ENCODE measurements at places on chromosomes 7 and 10.

- DNase-seq = no peak
Observed at GRCh38 chr7:124898531-124898930, 31.1 kb downstream of the POT1 start.

GRCh38 chr10:63697956-63698786, 177.0 kb downstream of the REEP3 start:
- no peak for DNase-seq

DNA sequence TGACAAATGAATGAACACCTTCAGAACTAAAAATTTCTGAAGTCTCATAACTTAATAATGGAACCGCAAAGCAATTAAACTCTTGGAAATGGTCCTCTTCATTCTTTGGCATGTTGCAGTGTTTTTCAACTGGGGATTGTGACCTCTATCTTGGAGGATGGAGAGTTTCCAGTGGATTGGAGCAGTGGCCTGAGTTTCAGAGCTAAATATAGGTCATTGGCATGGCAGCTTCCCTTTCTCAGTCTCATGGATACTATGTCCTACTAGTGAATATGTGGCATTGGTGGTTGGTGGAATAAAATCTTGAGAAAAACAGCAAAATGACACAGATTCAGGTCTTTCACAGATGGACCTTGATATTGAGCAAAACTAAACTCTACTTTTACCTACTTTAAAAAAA, 24.1 kb upstream of the EPC1 start:
- DNase-seq = no peak

DNA sequence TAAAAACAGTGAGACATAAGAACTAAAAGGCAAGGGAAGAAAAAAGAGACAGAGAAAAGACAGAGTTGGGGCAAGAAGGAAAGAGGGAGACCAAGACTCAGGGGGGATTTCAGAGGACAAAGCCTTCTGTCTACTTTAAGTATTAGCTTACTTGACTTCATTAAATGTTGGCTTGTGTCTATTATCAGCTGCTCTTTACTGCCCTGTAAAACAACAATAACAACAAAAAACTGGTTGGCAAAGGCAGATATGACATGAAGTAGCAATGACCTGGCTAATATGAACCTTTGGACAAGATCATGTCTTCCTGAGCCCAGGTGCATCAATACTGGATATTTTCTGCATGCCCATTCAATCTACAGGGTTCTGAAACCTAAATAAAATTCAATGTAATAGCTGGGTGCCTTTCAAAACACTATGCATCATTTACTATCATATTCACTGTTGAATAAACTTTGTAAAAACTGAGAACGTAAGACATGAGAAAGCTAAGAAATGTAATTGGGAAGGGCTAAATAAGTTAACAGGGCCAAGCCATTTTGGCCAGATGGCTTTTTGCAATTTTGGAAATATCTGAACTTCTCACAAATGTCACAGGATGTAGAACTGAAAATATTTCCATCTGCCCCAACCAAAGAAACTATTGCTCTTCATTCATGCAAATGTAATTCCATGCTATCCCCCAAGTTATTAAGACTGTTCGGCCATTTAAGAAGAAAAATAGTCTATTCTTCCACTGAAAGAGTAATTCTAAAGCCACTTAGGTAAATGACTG, 49.4 kb downstream of the LRRN3 start:
- no peak for DNase-seq

- no peak for DNase-seq
Observed at GRCh38 chr10:58754469-58755339, 242.0 kb downstream of the BICC1 start.

Measured in NCI-H1417 treated with DMSO at 0.1 percent for 48 hours (cell line).